Neural crest cell (in vitro differentiated cells): ENCODE measurements at places on chromosomes 6 and 20. TPM values are rescaled to one million over a fixed set of nuclear protein-coding genes. Genes with fewer than 3 reads are reported as not detected.

GRCh38 chr20:57173986-57174385 is 92.5 kb downstream of the BMP7 start:
- DNase-seq = no peak

DNA sequence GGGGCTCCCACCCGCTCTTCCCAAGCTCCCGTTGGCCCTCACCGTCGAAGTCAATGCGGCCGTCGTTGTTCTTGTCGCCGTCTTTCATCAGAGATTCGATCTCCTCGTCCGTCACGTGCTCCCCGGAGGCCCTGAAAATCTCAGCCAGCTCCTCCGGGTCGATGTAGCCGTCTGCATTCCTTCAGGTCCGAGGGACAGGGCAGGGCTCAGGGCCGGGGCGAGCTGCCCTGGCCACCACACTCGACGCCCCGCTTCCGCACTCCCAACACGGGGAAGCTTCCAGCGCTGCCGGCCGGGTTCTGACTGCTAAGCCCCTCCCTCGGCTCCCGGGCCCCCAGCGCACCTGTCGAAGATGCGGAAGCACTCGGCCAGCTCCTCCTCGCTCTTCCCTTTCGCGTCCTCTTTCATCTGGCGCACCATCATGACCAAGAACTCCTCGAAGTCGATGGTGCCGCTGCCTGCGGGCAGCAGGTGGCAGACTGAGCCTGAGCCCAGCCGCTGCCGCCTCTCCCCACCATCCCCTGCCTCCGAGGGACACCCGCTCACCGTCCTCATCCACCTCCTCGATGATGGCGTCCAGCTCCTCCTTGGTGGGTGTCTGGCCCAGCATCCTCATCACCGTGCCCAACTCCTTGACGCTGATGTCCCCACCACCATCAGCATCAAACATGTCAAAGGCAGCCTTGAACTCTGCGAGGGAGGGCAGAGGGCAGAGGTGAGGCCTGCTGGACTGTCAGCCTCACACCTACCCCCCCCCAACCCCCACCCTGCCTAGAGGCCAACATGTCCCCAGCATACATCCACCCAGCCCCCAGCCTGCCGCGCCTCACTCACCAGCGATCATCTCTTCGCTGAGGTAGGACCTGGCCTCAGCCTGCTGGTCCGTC is 2.9 kb downstream of the TNNC2 start:
- no peak for DNase-seq

DNA sequence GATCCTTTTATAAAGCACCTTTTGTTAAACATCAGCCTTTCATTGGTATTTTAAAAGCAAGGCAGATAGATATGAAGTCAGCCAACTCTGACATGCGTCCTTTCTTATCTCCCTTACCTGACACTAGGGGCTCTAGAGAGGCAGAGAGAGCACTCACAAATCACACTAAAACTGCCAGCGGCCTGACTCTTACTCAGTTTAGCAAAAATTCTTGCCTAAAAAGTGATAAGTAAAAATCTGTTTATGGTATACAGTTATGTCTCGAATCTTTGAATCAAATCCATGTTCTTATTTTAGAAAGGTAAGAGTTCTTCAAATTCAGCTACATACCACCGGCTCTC is 10.4 kb upstream of the TDRD6 start:
- DNase-seq = no peak

- peak; percentile 45 for DNase-seq
Observed at GRCh38 chr20:6122873-6123648, at the start of gene FERMT1. FERMT1 (minus strand) TSS chr20:6123030; CDS start chr20:6119554, 3,476 bp downstream.

DNA sequence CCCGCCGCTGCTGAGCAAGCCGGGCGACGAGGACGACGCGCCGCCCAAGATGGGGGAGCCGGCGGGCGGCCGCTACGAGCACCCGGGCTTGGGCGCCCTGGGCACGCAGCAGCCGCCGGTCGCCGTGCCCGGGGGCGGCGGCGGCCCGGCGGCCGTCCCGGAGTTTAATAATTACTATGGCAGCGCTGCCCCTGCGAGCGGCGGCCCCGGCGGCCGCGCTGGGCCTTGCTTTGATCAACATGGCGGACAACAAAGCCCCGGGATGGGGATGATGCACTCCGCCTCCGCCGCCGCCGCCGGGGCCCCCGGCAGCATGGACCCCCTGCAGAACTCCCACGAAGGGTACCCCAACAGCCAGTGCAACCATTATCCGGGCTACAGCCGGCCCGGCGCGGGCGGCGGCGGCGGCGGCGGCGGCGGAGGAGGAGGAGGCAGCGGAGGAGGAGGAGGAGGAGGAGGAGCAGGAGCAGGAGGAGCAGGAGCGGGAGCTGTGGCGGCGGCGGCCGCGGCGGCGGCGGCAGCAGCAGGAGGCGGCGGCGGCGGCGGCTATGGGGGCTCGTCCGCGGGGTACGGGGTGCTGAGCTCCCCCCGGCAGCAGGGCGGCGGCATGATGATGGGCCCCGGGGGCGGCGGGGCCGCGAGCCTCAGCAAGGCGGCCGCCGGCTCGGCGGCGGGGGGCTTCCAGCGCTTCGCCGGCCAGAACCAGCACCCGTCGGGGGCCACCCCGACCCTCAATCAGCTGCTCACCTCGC is 1.5 kb downstream of the ARID1B start:
- peak; percentile 41 for DNase-seq

GRCh38 chr6:53440336-53440945 is 91.7 kb upstream of the ELOVL5 start:
- DNase-seq = no peak

Gene GOPC
- total RNA-seq = 30.7 and 31.5 TPM in 2 replicates
